ENCODE measurements at places on chromosomes 5 and 9.

DNA sequence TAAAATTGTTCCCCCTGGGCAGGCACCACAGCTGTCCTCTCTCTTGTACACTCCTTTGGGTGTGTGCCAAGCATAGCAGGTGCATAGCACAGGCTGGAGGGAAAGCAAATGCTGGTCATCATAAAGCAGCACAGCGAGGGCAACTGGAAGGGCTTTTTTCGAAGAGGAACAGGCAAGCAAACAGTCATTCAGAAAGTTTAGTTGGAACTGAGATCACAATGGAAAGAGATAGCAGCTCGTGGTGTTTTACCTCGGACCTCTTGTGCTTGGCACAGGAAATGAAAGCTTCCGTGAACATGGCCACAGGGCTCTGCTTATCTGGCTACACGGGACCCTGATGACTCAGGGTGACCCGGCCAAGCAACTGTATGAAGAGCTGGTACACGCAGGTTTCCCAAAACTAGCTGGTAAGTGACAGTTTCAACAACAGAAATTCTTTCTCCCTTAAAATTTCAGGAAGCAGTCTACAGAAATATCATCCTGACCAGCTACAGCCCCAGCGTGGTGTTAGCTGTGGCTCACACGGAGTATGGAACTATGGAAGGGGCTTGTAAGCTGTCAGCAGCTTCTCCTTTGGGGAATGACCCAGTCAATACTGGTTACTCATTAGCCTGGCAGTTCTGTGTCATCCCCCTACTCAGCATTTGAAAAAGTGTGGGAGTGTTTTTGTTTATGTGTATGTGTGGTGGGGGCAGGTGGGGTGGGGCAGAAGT lies 48.1 kb downstream of the POC5 start:
- DNase-seq = no peak

GRCh38 chr9:112764837-112765236 lies 14.3 kb downstream of the SNX30 start:
- DNase-seq = no peak

GRCh38 chr9:72025906-72026305 lies 34.5 kb downstream of the C9orf57 start:
- no peak for DNase-seq

DNA sequence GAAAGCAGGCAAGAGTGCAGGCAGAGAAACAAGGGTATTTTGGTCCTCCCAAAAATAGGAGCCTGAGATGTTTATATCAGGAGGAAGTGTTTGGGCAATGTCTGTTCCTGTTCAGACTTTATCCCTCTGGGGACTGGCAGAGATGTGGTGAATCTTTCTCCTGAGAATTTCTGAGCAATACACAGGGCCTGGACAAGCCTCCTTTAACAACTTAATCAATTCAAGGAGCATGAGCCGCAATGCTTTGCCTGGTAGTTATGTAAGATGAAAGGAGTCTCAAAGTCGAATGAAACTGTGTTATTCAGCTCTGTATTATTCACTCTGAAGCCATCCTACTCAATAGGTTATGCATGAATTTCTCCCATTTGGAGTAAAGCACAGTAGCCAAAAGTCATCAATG lies 365.6 kb downstream of the MAN2A1 start:
- DNase-seq = no peak

DNA sequence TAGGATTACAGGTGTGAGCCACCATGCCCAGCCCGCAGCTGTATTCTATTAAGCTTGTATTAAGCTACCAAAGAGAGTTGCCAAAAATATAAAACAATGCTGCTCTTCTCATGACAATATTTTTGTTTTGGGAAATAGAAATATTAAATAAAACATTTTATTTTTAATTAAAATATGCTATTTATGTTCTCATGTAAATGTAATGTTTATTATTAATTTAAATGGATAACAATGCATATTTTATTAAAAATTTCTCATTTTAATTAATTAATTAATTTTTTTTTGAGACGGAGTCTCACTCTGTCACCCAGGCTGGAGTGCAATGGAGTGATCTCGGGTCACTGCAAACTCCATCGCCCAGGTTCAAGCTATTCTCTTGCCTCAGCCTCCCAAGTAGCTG lies 117.5 kb downstream of the ANKRD55 start:
- DNase-seq = no peak

GRCh38 chr5:139668064-139668880 lies 20.1 kb downstream of the CXXC5 start:
- no peak for DNase-seq

GRCh38 chr9:94826044-94826443 lies 99.5 kb downstream of the AOPEP start:
- no peak for DNase-seq
